ENCODE measurements at places on chromosomes 3 and 15. TPM values are rescaled to one million over a fixed set of nuclear protein-coding genes. Genes with fewer than 3 reads are reported as not detected.

Gene SPATA12
- total RNA-seq, result not detected

Gene LNP1
- total RNA-seq, result 5.0 TPM

Gene THSD4
- total RNA-seq, result 5.4 TPM

Gene CHDH
- 12.7 TPM for total RNA-seq

DNA sequence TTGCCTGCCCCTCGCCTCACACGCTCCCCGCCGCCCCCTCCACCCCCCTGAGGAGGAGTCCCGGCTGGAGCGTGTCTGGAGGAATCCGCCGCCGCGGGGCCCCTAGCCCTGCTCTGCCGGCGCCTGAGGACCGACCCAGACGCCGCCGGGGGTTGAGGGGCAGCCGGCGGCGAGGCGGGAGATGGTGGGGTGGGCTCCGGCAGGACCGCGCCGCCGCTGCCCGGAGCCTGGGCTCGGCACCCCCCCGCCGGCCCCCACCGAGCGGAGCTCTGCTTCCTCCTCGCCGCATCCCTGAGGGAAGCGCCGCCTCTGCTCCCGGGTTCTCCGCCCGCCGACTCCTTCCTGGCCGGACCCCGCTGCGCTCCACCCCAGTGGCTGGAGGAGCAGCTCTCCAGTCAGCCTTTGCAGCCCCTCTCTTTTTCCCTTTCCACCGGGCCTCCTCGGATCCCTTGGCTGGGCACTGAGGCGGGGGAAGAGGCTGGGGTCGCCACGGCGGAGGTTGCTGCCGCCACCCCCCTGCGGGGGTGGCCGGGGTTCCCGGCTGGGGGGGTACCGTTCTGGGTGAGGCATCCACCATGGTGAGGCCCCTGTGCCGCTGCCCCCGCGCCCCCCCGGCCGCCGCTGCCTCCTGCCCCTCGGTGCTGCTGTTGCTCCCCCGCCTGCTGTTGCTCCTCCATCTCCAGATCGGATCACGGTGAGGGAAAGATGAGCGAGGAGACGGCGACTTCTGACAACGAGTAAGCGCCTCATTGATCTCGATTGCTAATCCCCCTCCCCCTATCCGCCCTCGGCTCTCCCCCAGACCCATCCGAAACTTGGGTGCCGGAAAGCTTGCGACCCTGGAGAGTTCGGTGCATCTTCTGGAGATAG is at the start of gene SPRED1:
Gene SPRED1, plus strand, starts transcription at position 356 of the 870 bp plus-strand sequence. Its CDS starts 350 bp downstream, at position 706.
- peak; percentile 81 for DNase-seq
- peak within 1 kb of the TSS; percentile 99 for H3K4me3 ChIP-seq
- H3K27me3 ChIP-seq, result no peaks in the 10 kb centered on the region
- peaks cover 5% of the 10 kb centered on the region for H3K36me3 ChIP-seq

DNA sequence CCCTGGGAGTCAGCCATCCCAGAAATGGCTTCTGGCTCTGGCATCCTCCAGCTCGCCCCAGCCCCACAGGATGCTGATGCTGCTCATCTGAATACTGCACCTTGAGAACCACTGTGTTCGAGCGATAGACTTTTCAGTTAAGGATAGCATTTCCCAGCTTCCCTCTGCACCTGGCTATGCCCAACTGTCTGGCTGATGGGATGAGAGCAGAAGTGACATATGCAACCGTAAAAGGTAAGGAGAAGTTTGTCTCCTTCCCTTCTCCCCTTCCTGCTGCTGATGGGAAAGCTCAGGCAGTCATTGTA is 9.7 kb upstream of the HHATL start:
- H3K4me3 ChIP-seq, result no peak overlapping the region
- H3K27me3 ChIP-seq, result no peaks in the 10 kb centered on the region
- H3K27ac ChIP-seq, result no peak overlapping the region
- no peak for DNase-seq
- H3K36me3 ChIP-seq, result no peaks in the 10 kb centered on the region

- H3K27ac ChIP-seq, result no peak overlapping the region
- peaks cover 47% of the 10 kb centered on the region for H3K27me3 ChIP-seq
- no peak overlapping the region for H3K4me3 ChIP-seq
- peak; percentile 52 for DNase-seq
Observed at GRCh38 chr3:12405432-12406272, 78.6 kb upstream of the TSEN2 start.

- H3K4me3 ChIP-seq, result no peak overlapping the region
- H3K4me1 ChIP-seq, result peaks cover 5% of the 10 kb centered on the region
- H3K36me3 ChIP-seq, result no peaks in the 10 kb centered on the region
- H3K27ac ChIP-seq, result no peak overlapping the region
- no peaks in the 10 kb centered on the region for H3K27me3 ChIP-seq
Observed at GRCh38 chr3:17013571-17013970, 128.8 kb downstream of the PLCL2 start.

- no peaks in the 10 kb centered on the region for H3K4me1 ChIP-seq
- no peak for DNase-seq
- no peak overlapping the region for H3K27ac ChIP-seq
- no peaks in the 10 kb centered on the region for H3K27me3 ChIP-seq
- no peaks in the 10 kb centered on the region for H3K36me3 ChIP-seq
Observed at GRCh38 chr15:29322415-29322814, 52.8 kb upstream of the NSMCE3 start.

DNA sequence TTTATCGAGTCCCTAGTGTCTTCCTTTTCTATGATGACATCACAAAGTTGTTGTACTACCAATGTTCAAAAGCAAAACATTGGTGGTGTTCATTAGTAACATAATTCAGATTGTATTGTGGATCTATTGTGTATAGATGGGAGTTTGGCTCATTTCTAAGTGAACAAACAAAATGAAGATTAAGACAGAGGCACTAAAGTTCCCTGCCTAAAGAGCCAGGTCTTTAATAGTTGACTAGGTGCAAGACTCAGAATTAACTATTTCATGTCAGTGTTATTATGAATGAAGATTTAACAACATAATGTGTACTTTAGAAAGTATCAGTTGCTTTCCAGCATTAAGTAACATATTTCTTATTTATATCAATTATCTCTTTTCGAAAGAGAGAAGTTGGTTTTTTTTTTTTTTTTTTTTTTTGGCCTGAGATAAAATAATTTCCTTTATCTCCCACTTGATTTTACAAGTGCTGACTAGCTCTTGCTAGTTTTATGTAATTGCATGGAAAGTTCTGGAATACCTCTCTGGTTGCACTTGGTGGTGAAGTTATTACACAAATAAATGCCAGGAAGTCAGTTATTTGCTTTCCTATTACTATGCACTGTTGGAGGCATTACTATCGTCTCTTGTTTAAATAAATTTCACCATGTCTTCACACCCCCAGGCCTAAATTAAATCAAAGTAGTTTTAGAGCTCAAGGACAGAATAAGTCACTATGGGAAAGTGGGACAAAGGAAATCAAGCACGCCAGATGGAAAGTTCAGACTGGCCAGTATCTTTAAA is 48.7 kb downstream of the NAALADL2 start:
- DNase-seq, result no peak
- no peak overlapping the region for H3K4me3 ChIP-seq
- no peaks in the 10 kb centered on the region for H3K36me3 ChIP-seq
- no peaks in the 10 kb centered on the region for H3K27me3 ChIP-seq
- H3K27ac ChIP-seq, result no peak overlapping the region

DNA sequence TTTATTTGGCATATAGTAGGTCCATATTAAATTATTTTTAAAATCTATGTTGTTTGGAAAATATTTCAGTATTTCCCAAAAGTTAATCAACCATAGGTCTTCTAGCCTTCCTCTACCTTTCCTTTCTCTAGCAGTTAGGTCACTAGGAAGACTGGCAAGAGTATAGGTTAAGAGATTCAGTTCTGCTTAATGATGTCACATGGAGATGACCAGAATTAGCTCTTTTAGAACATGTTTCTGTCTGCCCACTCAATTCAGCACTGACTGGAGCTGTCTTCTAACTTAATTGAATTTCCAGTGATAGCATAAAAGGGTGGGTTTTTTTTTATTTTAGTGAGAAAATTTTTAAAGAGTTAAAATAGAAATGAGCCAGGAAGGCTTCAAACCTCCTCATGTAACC is 23.8 kb upstream of the ZBED2 start:
- H3K4me3 ChIP-seq, result no peak overlapping the region
- no peak for DNase-seq
- no peaks in the 10 kb centered on the region for H3K36me3 ChIP-seq
- H3K4me1 ChIP-seq, result peaks cover 2% of the 10 kb centered on the region
- H3K27ac ChIP-seq, result no peak overlapping the region
- H3K27me3 ChIP-seq, result no peaks in the 10 kb centered on the region

GRCh38 chr3:65871305-65872141 is 167.2 kb downstream of the MAGI1 start:
- DNase-seq, result no peak
- no peak overlapping the region for H3K4me3 ChIP-seq
- no peaks in the 10 kb centered on the region for H3K27me3 ChIP-seq
- no peak overlapping the region for H3K27ac ChIP-seq
- no peaks in the 10 kb centered on the region for H3K4me1 ChIP-seq

- no peaks in the 10 kb centered on the region for H3K36me3 ChIP-seq
- DNase-seq, result no peak
- no peak overlapping the region for H3K4me3 ChIP-seq
- no peaks in the 10 kb centered on the region for H3K27me3 ChIP-seq
- no peaks in the 10 kb centered on the region for H3K4me1 ChIP-seq
- no peak overlapping the region for H3K27ac ChIP-seq
Observed at GRCh38 chr15:95503640-95504225, 826.8 kb upstream of the NR2F2 start.

- no peaks in the 10 kb centered on the region for H3K4me1 ChIP-seq
- H3K4me3 ChIP-seq, result no peak overlapping the region
- no peaks in the 10 kb centered on the region for H3K27me3 ChIP-seq
Observed at GRCh38 chr3:157333551-157333991, 103.1 kb upstream of the PTX3 start.

DNA sequence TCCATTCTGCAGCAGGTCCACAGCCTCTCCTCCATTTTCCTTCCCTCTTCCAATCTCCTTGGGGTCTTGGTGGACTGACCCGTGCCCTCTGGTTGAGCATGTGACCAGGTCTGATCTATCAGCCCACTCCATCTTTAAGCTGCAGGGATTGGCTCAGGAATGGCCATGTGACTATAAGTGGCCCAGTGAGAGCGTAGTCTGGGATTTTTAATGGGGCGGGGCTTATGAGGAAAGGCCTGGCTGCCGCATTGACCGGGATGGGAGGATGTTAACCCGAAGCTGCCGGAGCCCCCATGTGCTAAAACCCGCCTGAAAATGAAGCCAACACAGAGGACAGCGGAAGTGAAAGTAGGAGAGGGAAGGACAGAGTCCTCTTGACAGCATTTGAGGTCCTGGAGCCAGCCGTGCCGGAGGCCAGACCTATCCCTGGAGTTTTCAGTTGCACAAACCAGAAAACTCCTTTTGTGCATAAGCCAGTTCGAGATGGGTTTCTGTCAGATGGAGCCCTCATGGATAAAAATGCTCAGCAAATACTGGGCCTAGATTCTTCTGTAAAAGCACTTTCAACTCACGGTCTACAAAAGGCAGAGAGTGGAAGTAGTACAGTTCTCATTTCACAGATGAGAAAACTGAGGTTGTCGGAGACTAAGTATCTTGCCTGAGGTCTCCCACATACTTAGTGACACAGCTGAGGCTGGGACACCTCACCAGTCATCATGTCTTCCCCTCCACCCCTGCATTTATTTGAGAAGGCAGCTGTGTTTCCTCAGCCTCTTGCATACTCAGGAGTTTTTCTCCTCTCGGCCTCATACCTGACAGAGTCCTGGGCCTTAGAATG is 61.9 kb downstream of the ATP2B2 start:
- DNase-seq, result no peak
- no peak overlapping the region for H3K27ac ChIP-seq
- H3K4me1 ChIP-seq, result no peaks in the 10 kb centered on the region
- H3K27me3 ChIP-seq, result no peaks in the 10 kb centered on the region

GRCh38 chr3:79651536-79652065 is 116.2 kb downstream of the ROBO1 start:
- no peaks in the 10 kb centered on the region for H3K36me3 ChIP-seq
- H3K27me3 ChIP-seq, result no peaks in the 10 kb centered on the region
- no peak for DNase-seq
- H3K4me3 ChIP-seq, result no peak overlapping the region
- no peaks in the 10 kb centered on the region for H3K4me1 ChIP-seq

DNA sequence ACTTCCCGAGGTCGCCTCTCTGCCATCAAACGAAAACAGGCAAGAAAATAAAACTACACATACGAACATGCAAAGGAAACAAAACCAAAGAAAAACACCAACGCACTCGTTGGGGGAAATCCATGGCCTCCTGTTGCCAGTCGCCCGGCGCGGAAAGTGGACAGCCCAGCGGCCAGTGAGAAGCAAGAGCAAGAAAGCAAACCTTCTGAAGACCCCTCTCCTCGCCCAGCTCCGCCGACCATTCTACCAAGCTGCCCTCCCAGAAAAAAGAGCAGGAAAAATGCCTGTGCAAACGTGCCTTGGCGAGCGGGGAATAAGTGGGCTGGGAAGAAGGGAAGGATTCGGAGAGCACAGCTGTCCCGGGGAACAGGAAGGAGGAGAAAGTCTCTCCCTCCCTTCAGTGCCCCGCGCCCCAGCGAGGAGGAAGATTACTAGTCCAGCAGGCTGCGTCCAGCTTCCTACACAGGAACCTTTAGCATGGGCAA is 802 bp upstream of the NECTIN3 start:
- peak overlapping the region; percentile 81 for H3K4me3 ChIP-seq
- H3K4me1 ChIP-seq, result no peaks in the 10 kb centered on the region
- H3K27ac ChIP-seq, result peak overlapping the region; percentile 81
- H3K36me3 ChIP-seq, result no peaks in the 10 kb centered on the region
- DNase-seq, result no peak

DNA sequence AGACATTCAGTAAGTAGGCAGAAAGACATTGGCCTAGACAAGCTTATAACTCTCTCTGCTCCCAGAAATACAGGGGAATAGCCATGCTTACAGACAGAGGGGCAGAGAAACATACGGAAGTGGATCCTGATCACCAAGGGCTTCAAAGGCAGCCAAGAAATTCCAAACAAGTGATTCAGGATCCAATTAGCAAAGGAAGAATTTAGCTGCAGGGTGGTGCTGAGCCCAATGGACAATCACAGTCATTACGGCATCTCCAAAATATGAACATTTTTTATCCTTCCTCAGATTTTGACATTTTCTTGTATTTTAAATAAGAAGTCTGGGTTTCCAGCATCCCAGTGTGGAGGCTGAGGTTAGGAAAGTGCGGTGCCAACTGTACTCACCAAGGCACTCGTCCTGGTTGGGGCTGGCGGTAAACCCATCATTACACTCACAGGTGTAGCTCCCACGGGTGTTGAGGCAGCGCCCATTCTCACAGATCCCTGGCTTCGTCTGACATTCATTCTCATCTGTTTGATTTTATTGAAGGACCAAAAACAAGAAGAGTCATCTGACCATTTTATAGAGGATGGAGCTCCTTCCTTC is 96.8 kb downstream of the DUT start:
- H3K27ac ChIP-seq, result no peak overlapping the region
- H3K4me1 ChIP-seq, result no peaks in the 10 kb centered on the region
- no peaks in the 10 kb centered on the region for H3K36me3 ChIP-seq
- DNase-seq, result no peak
- H3K27me3 ChIP-seq, result no peaks in the 10 kb centered on the region

DNA sequence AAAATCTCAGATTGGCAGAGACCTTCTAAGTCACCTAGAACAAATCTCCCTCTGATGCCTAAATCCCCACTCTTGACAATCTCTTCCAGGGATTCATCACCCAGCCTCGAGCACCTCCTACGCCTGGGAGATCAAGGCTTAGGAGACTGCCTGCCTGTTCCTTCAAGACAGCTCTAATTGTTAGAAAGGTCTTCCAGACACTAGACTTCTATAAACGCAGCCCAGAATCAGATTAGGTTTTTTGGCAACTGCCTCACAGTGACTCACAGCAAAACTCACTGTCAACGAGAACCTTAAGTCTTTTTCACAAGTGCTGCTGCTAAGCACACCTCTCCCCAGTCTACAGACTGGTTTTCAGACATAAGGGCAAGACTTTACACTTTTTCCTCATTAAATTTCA is 23.1 kb downstream of the SRGAP3 start:
- no peak for DNase-seq
- H3K27me3 ChIP-seq, result no peaks in the 10 kb centered on the region
- peaks cover 22% of the 10 kb centered on the region for H3K4me1 ChIP-seq
- H3K36me3 ChIP-seq, result no peaks in the 10 kb centered on the region
- H3K4me3 ChIP-seq, result no peak overlapping the region
